Nephron progenitor cell (in vitro differentiated cells): ENCODE measurements at places on chromosomes 16 and 17.
A peak's percentile ranks its signal among the peaks of the same experiment; 100 is the strongest.

DNA sequence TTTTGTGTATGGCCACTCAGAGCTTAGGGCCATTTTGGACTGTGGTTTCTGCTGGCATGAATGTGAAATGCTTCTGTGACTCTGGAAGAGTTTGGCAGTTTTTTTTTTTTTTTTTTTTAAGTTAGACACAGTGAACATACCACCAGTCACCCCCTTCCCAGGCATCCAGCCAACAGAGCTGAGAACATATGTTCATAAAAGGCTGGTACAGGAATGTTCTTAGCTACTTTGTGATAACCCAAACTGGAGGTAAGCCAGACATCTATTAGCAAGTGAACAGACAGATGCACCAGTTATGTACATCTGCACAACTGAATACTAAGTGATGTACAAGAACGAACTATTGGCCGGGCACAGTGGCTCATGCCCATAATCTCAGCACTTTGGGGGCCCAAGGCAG lies 92.7 kb downstream of the ABCC1 start:
- no peak for DNase-seq
- H3K27ac ChIP-seq: no peak overlapping the region
- peaks cover 5% of the 10 kb centered on the region for H3K4me1 ChIP-seq
- H3K36me3 ChIP-seq: peaks cover 62% of the 10 kb centered on the region
- H3K4me3 ChIP-seq: no peak overlapping the region
- no peaks in the 10 kb centered on the region for H3K27me3 ChIP-seq

DNA sequence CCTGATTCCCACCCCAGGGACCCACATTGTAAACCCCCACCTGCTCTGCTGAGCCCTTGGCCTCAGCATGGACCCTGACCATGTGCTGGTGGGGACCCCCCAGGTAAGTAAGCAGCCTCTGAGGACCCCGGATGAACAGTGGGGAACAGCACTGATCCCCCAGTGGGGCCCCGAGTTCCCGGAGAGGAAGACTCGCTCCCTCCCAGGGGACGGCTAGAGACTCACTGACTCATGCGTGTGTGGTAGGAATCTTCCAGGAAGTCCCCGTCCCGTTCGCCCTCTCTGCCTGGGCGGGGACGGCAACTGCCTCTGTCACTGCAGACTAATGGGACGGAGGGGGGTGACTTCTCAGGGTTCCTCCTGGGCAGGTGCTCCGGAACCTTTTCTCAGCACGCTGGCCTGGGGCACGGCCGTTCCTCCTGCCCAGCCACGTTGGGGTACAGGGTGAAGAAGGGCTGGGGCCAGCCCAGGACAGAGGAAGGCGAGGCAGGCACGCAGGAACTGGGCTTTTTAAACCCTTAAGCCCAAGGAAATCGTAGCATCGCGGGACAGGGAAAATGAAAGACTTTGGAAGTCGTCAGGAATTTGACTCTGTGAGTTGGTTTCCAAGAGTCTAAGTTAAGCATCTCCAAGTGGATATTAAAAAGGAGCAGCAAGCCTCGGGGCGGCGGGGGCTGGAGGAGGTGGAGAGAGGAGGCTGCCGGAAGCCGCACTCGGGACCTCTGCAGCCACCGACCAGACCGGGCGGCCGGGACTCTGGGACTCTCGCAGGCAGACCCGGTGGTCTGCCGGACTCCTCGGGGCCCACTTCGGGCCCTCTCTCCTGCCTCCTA lies 178.7 kb downstream of the SEC14L1 start:
- H3K4me3 ChIP-seq: peak overlapping the region; percentile 45
- DNase-seq: peak; percentile 36
- H3K4me1 ChIP-seq: peaks cover 69% of the 10 kb centered on the region
- H3K36me3 ChIP-seq: no peaks in the 10 kb centered on the region
- peaks cover 8% of the 10 kb centered on the region for H3K27me3 ChIP-seq
- peak overlapping the region; percentile 81 for H3K27ac ChIP-seq

GRCh38 chr16:73858326-73858725 lies 438.3 kb upstream of the PSMD7 start:
- no peak overlapping the region for H3K27ac ChIP-seq
- DNase-seq: no peak
- no peaks in the 10 kb centered on the region for H3K36me3 ChIP-seq
- peaks cover 13% of the 10 kb centered on the region for H3K4me1 ChIP-seq

DNA sequence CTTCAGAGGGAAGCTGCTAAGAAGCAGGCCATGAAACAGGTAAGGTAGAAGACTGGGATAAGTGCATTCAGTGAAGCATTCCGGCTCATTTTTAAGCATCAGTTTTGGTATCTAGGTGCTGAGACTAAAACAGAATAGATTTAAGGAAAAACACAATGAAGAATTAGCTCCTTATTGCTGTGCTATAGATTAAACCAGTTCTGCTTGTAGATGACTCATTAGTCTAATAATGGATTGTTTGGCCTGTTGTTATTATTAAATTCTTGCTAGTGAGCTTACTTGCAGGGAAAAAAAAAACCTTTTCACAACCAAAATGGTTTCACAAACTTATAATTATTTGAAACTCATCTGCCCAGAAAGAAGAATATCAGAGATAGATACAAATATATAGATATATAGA lies 55.9 kb downstream of the NSRP1 start:
- no peaks in the 10 kb centered on the region for H3K4me1 ChIP-seq
- peaks cover 39% of the 10 kb centered on the region for H3K36me3 ChIP-seq
- no peak overlapping the region for H3K4me3 ChIP-seq
- no peaks in the 10 kb centered on the region for H3K27me3 ChIP-seq
- no peak overlapping the region for H3K27ac ChIP-seq

- H3K27me3 ChIP-seq: peaks cover 3% of the 10 kb centered on the region
- H3K4me1 ChIP-seq: peaks cover 42% of the 10 kb centered on the region
- H3K36me3 ChIP-seq: peaks cover 7% of the 10 kb centered on the region
- no peak for DNase-seq
These were observed 33.6 kb downstream of the FTO start for GRCh38 chr16:53737552-53737951.

DNA sequence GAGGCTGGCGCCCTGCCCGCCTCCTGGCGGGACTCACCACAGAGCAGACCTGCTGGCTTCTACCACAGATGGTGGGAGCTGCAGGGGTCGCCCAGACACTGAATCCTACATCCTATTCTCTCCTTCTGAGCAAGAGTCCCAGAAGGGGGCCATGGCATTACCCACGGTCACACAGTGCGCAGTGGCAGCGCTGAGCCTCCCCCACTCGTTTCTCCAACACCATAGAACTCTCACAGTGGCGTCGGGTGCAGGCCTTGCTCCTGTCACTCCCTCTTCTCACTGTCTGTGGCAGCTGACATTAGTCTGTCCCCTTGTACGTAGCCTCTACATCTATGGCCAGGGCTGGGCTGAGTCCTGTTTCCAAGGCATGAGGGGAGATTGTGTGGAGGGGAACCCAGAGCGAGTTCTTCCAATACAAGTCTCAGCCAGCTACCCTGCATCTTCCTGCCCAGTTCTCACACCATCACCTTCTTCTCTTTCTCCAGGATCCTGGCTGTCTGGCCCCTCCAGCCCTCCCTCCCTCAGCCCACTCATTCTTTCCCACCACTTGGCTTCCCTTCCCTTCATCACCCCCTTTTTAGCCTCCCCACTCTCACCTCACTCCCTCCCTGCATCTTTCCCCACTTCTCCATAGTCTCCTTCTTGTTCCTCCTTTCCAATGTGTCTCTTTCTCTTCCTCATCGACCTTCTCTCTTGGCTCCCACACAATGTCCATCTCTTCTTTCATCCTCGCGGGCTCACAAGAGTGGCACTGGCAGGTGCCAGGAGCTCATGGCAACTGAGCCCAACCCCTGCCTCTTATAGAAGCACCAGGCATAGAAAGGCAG lies 5.9 kb downstream of the UBTF start:
- DNase-seq: no peak
- no peak overlapping the region for H3K27ac ChIP-seq
- H3K36me3 ChIP-seq: peaks cover 47% of the 10 kb centered on the region
- H3K4me1 ChIP-seq: peaks cover 57% of the 10 kb centered on the region
- peaks cover 3% of the 10 kb centered on the region for H3K27me3 ChIP-seq

GRCh38 chr17:6244796-6245195 lies 174.6 kb downstream of the WSCD1 start:
- no peaks in the 10 kb centered on the region for H3K36me3 ChIP-seq
- H3K4me3 ChIP-seq: no peak overlapping the region
- H3K27ac ChIP-seq: no peak overlapping the region
- peaks cover 27% of the 10 kb centered on the region for H3K4me1 ChIP-seq
- peaks cover 42% of the 10 kb centered on the region for H3K27me3 ChIP-seq
- DNase-seq: no peak

DNA sequence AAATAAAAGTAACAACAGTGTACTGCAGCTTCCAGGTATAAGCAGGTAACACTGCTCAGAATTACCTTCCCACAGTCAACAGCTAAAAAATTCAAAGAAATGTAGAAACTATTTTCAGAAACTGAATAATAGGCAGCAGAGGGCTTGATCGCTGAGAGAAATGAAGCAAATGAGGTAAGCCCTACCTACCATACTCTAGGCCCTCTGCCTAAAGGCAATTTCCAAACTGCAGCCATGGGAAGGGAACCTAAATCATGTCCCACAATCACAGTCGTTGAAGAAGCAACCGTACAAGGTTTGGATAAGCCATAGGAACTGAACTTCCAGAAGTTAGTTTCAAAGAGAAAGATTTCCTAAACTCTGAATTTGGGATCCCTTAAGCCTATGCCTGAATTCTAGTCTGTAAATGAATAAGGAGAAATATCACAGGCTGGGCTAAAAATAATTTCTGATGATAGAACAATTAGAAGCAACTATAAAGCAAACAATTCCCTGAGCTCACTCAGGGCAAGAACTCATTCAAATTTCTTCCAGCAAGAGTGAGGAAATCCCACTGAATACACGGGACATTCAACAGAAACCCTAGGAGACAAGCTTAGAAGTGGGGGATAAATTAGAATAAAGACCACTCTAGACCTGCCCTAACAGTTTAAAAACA lies 24.5 kb downstream of the NCOR1 start:
- DNase-seq: no peak
- H3K4me3 ChIP-seq: no peak overlapping the region
- peaks cover 61% of the 10 kb centered on the region for H3K36me3 ChIP-seq

DNA sequence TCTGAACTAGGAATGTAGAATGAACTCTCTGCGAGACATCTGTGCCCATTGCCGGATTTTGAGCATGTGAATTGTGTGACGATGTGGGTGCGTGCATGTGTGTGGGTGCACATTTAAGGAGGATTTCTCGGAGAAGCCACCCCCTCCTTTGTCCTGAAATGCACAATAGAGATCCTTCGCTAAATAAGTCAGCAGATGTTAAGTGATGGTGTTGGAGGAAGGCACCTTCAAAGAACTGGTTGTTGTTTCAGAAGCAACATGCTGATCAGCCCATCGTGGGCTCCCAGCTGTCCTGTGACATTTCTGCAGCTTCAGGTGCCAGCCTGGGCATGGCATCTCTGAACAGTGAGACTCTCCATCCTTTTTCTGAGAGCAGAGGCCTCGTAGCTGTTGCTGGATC lies 194.9 kb downstream of the MSI2 start:
- peaks cover 67% of the 10 kb centered on the region for H3K36me3 ChIP-seq
- no peaks in the 10 kb centered on the region for H3K27me3 ChIP-seq
- DNase-seq: no peak
- H3K4me1 ChIP-seq: peaks cover 69% of the 10 kb centered on the region

DNA sequence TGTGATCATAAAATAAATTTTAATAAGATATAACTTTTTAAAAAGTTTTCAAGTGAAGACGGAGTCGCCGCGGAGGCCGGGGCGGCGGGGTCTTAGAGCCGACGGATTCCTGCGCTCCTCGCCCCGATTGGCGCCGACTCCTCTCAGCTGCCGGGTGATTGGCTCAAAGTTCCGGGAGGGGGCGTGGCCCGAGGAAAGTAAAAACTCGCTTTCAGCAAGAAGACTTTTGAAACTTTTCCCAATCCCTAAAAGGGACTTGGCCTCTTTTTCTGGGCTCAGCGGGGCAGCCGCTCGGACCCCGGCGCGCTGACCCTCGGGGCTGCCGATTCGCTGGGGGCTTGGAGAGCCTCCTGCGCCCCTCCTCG lies at the start of gene FOXC2:
Gene FOXC2 (plus strand): TSS at position 229 of the 365 bp plus-strand sequence. CDS start 507 bp downstream, outside the sequence.
- H3K36me3 ChIP-seq: peaks cover 31% of the 10 kb centered on the region
- DNase-seq: peak; percentile 95
- peaks cover 48% of the 10 kb centered on the region for H3K4me1 ChIP-seq

DNA sequence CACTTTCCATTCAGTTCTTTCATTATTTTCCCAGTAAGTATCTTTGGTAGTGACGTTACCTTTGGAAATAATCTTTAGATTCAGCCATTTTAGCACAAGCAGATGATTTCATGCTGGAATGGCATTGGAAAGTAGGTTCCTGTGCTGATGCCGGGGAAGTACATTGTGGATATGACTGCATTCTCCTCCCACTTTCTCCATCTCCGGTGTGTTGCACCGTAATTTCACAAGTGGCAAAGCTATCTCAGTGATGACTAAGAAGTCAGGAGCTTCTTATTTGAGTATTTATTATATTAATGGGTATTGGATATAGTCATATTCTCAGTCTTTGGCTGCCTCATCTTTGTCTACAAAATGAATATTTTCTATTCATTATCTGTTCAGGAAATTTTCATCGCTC lies 69.8 kb downstream of the MRTFB start:
- no peaks in the 10 kb centered on the region for H3K27me3 ChIP-seq
- peaks cover under 1% of the 10 kb centered on the region for H3K4me1 ChIP-seq
- H3K4me3 ChIP-seq: no peak overlapping the region
- DNase-seq: no peak

GRCh38 chr17:45226576-45226975 lies 4.9 kb downstream of the FMNL1 start:
- no peak overlapping the region for H3K4me3 ChIP-seq
- peaks cover 38% of the 10 kb centered on the region for H3K27me3 ChIP-seq
- H3K36me3 ChIP-seq: no peaks in the 10 kb centered on the region

GRCh38 chr17:77681861-77682260 lies 276.6 kb upstream of the TNRC6C start:
- H3K27ac ChIP-seq: no peak overlapping the region
- no peaks in the 10 kb centered on the region for H3K36me3 ChIP-seq
- no peak overlapping the region for H3K4me3 ChIP-seq
- DNase-seq: no peak
- peaks cover 40% of the 10 kb centered on the region for H3K27me3 ChIP-seq
- H3K4me1 ChIP-seq: peaks cover 15% of the 10 kb centered on the region

DNA sequence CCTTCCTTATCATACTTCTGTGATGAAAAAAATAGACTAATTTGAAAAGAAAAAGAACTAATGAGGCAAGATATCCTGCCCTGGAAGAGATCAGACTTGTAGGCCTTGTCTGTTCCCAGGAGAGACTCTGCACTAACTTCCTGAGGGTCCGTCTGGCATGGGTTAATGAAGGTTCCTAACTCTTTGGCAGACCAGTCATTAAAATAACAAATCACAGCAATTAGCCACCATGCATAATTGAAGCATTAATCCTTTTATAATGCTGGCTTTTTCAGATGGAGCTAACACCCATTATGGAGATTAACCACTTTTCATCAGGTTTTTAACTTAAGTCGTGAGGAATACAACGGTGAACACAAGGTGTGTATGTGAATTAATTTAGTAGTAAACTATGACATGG lies 10.4 kb upstream of the KRT10 start:
- H3K27me3 ChIP-seq: no peaks in the 10 kb centered on the region
- H3K36me3 ChIP-seq: peaks cover 12% of the 10 kb centered on the region
- no peak for DNase-seq

- peaks cover 30% of the 10 kb centered on the region for H3K4me1 ChIP-seq
- H3K27me3 ChIP-seq: peaks cover 9% of the 10 kb centered on the region
- H3K27ac ChIP-seq: no peak overlapping the region
- H3K4me3 ChIP-seq: no peak overlapping the region
These were observed 38.2 kb downstream of the PLCG2 start for GRCh38 chr16:81817296-81817695.
